ENCODE measurements at places on chromosomes 12 and 14.

GRCh38 chr14:29205658-29206057 is 439.1 kb downstream of the FOXG1 start:
- DNase-seq = no peak

- no peak for DNase-seq
Measured at GRCh38 chr12:107415071-107415470, 270.5 kb upstream of the PWP1 start.

DNA sequence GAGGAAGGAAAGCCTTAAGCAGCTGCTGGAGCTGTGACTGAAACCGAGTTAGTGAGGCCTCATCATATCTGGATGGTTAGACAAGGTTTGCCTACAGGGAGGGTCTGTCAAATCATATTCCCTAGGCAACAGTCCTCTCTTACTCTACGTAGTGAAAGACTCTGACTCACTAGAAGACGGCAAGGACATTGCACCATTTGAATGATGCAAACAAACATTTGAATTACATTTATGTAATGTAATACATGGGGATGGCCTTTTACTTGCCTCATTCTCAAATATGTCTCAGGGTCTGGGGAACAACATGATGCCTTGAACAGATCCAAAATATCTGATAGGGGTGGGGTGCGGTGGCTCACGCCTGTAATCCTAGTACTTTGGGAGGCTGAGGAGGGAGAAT is 29.8 kb upstream of the STRAP start:
- DNase-seq = no peak

DNA sequence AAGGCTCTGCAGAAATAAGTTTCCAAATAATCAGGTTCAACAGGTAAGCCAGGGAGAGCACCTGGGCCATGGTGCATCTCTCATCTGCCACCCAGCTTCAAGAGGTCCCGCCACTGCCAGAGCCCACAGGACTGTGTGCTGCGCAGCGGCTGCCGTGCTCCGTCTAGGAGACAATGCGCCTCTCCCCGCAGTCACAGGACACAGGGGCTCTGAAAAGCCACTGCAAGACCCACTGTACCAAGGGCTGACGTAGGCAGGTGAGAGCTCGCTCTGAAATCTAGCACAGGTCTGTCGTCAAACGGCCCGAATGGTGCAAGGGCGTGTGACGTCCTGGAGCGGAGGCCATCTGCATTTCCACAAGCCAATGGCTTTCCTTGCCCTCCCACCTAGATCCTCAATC is 201.1 kb downstream of the CALM1 start:
- no peak for DNase-seq

GRCh38 chr12:79155683-79156082 is 291.1 kb downstream of the SYT1 start:
- DNase-seq = no peak

GRCh38 chr14:78917462-78917861 is 747.3 kb downstream of the NRXN3 start:
- no peak for DNase-seq

DNA sequence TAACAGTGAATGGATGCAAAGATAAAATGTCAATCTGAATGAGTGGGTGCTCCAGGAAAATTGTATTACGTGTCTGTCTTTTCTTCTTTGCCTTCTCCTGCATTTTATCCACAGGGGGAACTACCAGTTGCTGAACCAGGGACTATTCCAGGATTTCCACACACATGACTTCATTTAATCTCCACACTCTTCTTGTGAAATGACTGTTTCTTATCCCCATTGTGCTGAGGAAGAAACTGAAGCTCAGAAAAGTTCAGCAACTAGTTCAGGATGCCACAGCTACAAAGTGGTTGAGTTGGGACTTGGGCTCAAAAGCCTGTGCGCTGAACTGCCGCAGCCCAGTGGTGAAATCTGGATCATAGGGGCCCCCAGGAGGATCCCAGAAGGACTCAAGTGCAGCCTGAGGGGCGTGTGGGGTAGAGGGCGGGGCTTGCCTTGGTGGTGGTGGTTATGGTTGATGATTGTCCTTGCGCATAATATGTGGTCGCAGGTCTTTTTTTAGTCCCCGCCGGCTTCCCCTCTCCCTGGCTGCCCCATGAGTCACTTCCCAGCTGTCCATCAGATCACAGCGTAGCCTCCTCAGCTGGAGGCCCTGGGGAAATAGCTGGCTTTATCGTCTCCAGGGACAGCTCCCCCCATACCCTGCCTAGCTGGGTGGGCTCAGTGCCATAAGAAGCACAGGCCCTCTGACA is 235.2 kb upstream of the CRY1 start:
- DNase-seq = no peak

- no peak for DNase-seq
Measured at GRCh38 chr14:61927520-61927919, 165.3 kb downstream of the SNAPC1 start.

- no peak for DNase-seq
Measured at GRCh38 chr12:132925597-132926414, 30.3 kb downstream of the ZNF605 start.

GRCh38 chr14:71713016-71713415 is 219.2 kb upstream of the RGS6 start:
- DNase-seq = no peak

- DNase-seq = no peak
Measured at GRCh38 chr12:43832463-43833168, 3.3 kb upstream of the TMEM117 start.

DNA sequence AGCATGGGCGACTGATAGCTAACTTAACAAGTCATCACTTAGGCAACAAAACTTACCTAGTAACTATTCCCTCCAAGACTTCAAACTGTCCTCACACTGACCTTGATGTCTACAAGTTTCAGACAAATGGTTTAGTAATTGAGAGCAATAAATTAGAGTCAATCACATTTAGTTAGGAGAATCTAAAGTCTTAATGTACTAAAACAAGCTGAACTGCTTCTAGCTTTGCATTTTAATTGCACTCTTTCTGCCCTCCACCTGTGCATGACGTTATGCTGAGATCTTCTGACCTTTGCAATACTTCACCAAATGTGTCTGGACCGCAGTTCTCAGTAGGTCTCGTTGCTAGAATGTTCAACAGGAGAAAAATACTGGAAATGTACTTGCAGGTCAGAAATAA is 158.0 kb downstream of the PIK3C2G start:
- no peak for DNase-seq

DNA sequence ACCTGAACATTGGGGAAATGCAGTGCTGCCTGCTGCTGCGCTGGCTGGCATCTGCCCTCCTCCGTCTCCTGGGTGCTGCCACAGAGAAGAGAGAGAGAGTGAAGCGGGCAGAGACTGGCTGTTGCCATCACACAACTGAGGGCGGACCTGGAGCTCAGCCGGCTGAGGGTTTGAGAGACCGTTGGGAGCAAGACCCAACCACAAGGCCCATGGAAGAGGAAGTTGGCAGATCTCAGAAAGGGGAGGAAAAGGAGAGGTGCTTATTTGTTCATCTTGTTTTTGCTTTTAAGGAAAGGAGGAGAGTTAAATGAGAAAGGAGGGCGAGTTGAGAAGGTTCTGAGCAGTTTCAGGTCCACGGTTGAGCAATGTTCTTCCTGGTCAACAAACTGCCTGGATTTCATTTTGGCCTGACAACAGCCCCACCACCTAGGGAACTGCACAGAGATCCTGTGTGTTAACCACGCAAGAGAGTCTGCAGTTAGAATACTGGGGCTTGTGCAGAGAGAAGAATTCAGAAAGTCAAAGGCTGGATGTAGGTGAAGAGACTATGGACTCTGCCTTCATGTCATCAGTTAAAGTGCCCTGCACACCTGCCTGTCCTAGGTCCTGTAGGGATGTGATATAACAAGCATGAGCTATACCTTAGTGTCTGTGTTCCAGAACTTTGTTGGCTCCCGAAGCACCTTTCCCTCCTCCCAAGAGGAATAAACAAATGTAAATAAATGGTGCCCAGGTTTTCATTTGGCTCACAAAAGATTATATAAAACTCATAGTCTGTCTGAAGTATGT is 124.6 kb downstream of the ETV6 start:
- no peak for DNase-seq

GRCh38 chr14:89217891-89218290 is 199.1 kb downstream of the FOXN3 start:
- DNase-seq = no peak

- DNase-seq = no peak
Measured at GRCh38 chr14:38137005-38137404, 70.7 kb upstream of the SSTR1 start.

- no peak for DNase-seq
Measured at GRCh38 chr14:93343266-93343665, 3.7 kb upstream of the COX8C start.

DNA sequence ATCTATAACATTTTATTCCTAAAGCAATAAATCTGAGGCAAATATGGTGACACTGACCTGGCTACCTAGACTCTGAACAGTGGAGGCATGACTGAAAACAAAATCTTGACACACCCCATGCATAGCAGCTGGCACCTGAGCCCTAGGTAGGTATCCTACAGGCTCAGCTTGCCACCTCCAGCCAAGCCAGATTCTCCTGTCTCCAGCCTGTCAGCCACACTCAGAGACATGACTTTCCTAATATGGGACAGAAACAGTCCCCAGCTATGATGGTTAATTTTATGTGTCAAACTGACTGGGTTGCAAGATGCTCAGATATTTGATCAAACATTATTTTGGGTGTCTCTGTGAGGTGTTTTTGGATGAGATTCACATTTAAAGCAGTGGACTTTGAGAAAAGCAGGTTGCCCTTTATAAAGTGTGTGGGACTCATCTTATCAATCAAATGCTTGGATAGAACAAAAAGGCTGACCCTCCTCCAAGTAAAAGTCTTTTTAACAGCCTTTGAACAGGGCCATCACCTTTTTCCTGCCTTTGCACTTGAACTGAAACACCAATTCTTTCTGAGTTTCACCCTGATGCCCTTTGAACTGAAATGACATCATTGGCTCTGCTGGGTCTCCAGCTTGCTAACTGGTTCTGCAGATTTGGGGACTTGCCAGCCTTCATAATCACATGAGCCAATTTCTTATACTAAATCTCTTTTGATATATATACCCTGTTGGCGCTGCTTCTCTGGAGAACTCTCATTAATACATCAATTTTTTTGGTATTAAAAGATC is 125.4 kb downstream of the LLPH start:
- DNase-seq = no peak

- DNase-seq = no peak
Measured at GRCh38 chr12:101207086-101207780, 2.8 kb downstream of the SLC5A8 start.

DNA sequence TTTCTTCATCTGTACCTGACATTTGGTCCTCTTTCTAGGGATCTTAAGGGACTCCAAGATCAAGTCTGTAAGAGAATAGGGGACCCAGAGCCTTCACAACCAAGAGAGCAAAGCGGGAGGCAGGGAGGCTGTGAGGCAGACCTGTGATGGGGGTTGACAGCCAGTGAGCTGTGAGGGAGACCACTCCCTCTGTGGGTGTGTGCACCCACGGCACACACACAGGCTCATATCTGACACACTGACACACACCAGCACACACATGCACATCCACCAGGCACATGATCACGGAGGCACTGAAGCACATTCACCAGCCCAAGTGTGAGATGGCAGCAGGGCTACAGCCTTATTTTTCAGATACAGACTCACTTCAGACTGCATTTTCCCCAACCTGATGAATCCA is 55.2 kb downstream of the SPTB start:
- no peak for DNase-seq

DNA sequence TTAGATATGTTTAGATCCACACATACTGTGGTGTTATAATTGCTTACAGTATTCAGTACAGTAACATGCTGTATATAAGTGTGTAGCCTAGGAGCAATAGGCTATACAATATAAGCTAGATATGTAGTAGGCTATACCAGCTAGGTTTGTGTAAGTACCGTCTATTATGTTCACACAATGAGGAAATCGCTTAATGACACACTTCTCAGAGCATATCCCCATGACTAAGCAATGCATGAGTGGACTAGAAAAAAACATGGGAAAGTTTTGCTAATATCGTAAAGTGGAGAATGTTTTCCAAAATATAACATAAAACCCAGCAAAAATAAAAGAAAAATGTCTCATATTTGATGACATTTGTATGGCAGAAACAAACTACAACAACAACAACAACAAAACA is 27.3 kb downstream of the AKAP3 start:
- no peak for DNase-seq

DNA sequence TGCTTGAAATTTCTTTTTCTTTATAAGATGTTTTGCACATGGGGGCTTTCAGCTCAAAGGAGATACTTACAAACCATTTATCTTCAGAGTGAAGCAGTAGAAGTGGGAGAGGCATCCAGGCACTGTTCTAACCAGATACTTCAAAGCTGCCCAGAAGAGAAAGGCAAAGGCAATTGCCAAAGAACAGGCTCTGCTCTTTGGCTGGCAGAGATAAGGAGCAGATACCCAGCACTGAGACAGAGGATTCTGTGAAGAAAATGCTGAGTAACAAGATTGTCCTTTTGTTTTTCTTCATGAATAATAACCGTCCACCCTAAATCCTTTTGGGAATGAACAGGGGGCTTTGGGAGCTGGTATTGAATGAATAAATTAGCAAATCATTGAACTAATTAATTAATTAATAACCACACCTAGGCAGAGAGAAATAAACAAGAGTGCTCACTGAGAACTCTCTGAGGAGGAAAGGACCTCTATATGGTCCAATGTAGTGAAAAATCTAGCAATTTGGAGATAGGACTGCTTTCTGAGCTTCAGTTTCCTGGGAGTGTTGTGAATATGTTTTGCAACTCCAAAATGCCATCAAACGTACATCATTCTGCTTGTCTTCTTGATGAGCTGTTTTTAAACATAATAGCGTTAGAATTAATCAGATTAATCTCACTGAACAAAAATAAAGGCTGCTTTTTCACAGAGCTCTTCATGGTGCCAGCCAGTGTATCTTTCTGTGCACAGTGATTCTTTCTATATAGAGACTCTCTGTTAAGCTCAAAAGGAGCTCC is 192.8 kb upstream of the AMIGO2 start:
- DNase-seq = no peak

DNA sequence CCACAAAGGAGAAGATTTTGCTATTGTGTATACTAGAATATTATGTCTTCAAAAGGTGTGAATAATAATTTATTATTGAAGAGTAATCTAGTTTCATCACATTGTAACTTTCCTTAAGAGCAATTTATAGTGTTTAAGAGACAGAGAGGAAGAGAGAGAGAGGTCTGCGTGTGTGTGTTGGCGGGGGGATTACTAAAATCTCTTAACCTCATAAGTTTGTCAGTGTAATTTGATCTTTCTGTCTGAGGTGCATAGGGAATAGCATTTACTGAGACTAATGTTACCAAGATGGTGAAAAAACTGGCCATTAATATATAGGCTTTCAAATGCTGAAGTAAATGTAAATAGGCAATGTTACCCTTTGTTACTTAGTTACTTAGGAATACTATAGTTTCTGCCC is 48.2 kb upstream of the BTG1 start:
- no peak for DNase-seq

GRCh38 chr12:13313886-13314285 is 117.4 kb downstream of the EMP1 start:
- no peak for DNase-seq

Data from stimulated activated naive CD4-positive, alpha-beta T cell treated with Interleukin-2 at 50 U/mL for 16 hours (primary cell).